ENCODE measurements at places on chromosomes 1 and 21.

- DNase-seq: no peak
Measured at GRCh38 chr1:10516925-10517676, 42.4 kb downstream of the PEX14 start.

DNA sequence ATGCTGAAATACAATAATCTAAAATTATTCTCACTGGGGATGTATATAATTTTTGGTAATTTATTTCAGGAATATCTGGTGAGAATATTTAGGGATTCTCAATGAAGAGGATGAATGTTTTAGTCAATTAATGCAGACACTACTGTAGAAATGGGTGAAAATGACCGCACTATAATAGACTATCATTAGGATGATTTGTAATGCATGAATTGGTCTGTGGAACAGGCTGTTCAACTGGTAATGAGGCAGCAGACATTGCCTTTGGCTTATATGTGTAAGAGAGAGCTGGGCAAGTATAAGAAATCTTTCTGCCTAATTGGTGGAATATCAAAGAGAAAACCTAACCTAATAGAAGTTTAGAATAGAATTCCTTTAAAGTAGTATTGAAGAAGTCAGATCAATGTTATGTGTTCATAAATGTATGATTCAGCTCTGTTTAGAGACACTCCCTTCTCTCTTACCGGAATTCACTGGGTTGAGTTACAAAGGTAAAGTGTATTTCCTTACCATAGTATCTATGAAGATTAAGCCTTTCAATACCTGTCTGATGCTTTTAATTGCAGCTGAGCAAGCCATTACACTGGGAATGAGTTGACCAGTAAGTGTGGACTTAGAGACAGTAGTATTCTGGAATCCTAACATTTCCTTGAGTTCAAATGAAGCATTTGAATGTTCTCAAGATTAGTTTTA is 274.5 kb downstream of the S1PR1 start:
- no peak for DNase-seq

DNA sequence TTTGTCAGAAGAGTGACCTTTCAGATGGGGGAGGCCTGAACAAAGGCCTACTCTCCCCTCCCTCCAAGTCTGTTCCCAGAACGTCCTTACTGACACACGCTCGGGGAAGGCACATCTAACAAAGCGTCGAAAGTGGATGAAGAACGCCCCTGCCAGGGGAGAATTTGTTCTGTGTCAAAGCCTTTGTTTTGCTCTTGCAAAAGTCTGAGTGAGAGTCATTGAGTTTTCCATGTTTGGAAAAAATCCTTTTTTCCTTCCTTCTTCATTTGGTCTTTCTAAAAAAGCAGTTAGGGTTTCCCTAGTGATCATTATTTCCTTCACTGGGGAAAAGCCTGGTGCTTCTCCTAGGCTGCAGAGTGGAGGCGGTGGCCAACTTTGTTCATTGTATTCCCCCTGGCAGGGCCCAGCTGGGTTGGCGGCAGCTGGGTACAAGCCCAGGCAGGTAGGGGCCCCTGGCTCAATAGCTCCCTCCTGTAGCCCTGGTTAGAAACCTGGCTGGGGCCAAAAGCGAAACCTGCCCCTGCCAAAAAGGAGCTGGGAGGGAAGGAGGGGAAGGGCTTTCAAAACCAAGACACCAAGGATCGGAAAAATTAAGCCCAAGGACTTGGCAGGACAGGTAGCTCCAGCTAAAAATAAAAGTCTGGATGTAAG is 81.1 kb downstream of the ITPKB start:
- no peak for DNase-seq

- DNase-seq: no peak
Measured at GRCh38 chr1:97913506-97914139, 7.2 kb downstream of the DPYD start.

- no peak for DNase-seq
Measured at GRCh38 chr21:35138665-35139381, 89.7 kb upstream of the RUNX1 start.

- DNase-seq: no peak
Measured at GRCh38 chr1:169108863-169109560, 2.5 kb downstream of the ATP1B1 start.

- no peak for DNase-seq
Measured at GRCh38 chr1:86416343-86416742, 7.6 kb upstream of the CLCA2 start.

DNA sequence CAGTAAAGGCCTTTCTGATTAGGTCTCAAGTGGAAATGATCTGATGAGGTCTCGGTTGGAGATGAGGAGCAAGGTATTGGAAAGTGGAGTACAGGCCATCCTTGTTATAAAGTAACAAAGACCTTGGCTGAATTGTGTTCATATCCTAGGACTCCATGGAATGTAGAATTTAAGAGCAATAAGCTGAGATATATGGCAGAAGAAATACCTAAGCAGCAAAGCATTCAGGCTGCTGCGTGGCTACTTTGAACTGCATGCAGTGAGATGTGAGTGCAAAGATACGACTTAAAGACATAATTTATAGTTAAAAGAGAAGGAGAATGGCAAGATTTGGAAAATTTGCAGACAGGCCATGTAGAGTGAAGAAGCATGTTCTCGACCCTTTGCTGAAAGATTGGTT is 11.2 kb upstream of the XPR1 start:
- DNase-seq: no peak

- DNase-seq: no peak
Measured at GRCh38 chr1:206021008-206021625, 2.6 kb downstream of the CTSE start.

GRCh38 chr21:38800924-38801744 is 4.6 kb upstream of the ETS2 start:
- DNase-seq: no peak

DNA sequence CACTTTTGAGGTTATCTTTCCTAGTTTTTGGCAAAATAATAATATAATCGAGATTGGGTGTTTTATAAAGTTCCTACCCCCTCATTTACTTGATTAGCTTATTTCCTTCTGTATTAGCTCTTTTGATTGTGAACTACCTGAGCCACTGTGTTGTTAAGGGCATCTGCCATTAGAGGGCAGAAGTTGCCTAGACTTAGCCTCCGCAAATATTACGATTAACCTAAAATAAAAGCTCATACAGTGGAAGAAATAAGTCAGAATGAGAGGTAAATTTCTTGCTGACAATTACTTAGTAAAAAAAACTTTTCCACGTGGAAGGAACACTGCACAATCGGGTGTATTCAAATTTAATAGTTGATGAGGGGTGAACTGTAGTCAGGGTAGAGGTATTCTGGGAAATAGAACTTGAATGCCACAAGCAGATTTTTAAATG is 2.3 kb downstream of the H3-3A start:
- no peak for DNase-seq

- DNase-seq: no peak
Measured at GRCh38 chr1:200028586-200029034, 1.1 kb downstream of the NR5A2 start.

GRCh38 chr1:46131712-46132528 is 509 bp downstream of the PIK3R3 start:
- no peak for DNase-seq

- no peak for DNase-seq
Measured at GRCh38 chr1:162663086-162663485, 30.8 kb downstream of the DDR2 start.

DNA sequence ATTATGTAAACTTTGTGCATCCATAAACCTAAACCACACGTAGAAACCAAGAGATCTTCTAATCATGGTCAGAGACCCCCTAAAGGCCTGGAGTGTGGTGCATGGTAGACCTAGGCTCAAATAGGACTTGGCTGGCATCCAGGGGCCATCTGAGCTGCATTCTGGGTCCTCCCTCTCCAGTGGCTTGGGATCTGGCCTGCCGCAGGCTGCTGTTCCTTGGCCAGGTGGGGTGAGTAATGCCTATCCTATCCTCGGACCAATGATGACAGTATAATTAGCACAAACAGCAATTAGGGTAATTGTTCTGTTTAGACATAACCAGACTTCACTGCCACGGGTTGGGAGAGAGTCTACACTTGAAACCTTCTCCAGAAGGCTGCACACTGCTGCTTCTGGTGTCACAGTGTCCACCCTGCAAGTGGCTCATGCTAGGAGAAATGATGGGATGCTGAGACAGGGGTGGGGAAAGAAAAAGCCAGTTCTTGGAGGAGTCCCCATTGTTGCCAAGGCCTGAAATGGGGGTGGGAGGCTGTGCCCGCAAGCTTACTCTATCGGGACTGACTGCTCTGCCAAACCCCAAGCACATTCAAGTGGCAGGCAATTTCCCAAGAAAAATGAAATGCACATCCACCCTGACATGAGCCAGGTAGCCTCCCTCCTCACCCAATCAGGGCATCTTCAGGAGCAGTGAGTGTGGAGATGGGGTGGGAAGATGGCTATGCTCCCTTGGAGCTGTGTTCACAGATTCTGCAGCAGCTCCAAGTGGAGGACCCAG is 12.5 kb upstream of the PKP1 start:
- no peak for DNase-seq

- DNase-seq: no peak
Measured at GRCh38 chr1:33944846-33945245, 81.0 kb downstream of the HMGB4 start.

DNA sequence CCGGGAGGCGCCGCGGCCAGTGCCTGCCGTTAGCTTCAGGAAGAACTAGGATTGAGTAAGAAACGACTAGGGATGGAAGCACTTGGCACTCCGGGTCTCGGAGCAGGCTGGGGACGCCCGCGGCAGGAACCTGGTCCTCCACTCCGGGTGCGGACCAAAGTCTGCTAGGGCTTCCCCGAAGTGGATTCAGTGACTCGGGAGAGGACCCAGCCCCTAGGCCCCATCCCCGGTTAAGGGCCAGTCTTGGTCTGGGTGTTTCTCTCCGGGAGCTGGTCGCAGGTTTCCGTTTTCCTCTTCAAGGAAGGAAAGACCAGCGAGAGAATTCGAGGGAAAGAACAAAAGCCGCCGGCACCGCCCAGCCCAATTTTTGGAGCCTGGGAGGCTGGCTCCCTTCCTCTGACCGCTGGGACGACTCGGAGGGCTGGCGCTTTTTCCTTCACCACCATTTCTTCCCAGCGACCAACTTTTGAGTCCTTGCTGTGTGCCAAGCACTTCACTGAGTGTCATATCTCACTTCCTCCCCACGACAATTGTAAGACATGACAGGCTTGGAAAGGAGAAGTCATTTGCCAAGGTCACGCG is 16.8 kb upstream of the STMN1 start:
- DNase-seq: no peak

DNA sequence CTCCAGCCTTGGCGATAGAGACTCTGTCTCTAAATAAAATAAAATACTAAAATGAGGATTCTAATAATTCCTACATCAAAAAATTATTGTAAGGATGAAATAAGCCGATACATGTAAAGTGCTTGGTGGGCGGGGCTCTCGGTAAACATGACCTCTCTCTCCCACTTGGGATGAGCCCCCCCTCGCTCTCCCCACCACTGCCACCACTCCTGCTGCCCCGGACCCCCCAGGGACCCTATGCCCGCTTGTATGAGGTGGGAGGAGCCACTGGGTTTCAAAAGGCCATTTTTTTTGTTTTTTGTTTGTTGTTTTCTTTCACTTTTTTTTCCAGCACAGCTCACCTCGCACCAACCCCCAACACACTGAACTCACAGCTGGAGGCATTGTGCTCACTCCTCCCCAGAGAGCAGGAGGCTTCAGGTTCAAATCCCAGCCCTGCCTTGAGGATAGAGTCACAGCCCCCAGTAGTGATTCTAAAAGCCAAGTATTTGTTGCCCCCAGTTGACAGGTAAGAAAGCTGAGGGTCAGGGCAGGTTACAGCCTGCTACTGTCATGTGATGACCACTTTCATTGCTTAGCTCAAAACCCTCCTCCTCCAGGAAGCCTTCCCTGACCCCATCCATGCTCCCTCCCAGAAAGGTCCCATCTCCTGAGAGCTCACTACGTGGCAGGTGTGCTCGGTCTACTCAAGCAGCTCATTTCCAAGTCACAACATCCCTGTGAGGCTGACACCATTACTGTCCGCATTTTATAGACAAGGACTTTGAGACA is 4.2 kb downstream of the SDC3 start:
- no peak for DNase-seq

- DNase-seq: no peak
Measured at GRCh38 chr1:33055210-33056008, 18.7 kb upstream of the AK2 start.

GRCh38 chr1:51442198-51442597 is 76.9 kb downstream of the EPS15 start:
- no peak for DNase-seq

DNA sequence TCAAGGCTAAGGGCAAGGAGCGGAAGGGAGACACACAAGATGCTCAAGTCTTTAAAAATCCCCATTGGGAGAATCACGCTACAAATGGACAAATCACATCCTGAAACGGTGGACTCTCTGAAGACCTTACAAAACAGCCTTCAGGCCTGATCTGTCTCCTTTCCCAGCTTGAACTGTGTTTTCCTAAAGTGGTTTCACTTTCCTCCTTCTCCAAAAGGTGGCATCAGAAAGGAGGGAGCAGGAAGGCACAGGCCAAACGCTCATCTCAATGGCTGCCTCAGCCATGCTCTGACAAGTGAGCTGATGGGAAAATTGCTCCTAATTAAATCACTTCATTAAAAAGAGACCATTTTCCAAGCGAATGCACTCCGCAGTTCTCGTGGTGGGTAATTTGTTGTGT is 47.7 kb downstream of the UTP25 start:
- no peak for DNase-seq

DNA sequence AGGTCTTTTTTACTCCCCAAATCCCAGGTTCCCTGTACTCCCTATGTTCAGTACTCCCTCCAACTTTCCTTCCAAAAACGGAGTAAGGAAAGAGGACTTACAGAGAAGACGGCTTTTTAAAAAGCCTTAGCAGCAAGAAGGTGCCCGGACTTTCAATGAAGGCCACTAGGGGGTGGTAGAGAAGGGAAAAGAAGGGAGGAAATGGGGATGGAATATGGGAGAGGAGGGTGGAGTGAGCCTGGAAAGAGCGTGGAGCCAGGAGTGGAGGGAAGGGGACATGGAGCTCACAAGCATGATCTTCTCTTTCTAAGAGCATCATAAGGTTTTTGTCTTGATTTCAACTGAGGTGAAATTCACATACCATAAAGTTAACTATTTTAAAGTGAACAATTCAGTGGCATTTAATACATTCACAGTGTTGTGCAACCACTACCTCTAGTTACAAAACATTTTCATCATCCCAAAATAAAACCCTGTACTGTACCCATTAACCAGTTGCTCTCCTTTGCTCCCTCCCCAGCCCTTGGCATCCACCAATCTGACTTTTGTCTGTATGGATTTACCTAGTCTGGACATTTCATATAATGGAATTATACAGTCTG is 129.9 kb downstream of the ZNF281 start:
- no peak for DNase-seq

- no peak for DNase-seq
Measured at GRCh38 chr1:211680752-211681327, 5.4 kb upstream of the NEK2 start.

- no peak for DNase-seq
Measured at GRCh38 chr1:17591814-17592430, 52.4 kb downstream of the ARHGEF10L start.

GRCh38 chr21:16794950-16795349 is 717.9 kb upstream of the CXADR start:
- no peak for DNase-seq

DNA sequence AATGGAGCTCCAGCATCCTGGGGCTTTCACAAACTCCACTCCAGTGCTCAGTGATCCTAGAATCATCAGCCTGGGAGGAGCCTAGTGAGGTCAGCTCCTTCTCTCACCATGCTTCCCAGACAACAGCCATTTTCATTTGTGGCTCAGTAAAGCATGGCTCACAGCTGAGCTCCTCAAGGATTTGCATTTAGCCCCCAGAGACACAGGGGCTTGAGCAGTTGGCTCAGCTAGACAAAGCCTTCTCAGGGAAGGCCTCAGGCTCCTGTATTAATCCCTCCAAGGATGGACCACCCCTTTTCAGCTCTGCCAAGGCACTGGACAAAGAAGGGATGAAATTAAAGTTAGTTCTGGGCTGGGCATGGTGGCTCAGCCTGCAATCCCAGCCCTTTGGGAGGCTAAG is 39.5 kb downstream of the ERI3 start:
- no peak for DNase-seq
